ENCODE measurements at places on chromosomes 11 and 22.

DNA sequence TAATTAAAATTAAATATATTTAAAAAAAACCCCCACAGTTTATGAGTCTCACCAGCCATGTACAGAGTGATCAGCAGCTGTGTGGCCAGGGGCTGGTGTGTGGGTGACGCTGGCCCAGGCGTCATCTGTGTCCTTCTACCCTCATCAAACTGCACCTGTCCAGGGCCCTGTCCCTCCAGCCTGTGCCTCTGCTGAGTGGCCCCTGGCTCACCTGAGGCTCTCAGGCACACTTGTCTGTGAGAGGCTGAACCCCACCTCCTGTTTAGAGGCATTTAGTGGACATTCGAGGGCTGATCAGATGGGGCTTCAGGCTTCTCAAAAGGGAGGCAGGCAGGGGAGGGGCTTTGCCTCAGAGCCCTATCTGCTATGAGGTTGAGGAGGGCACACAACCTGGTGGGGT, 29.9 kb upstream of the SMIM38 start:
- DNase-seq: no peak

- DNase-seq: no peak
Measured at GRCh38 chr11:82308979-82309378, 424.7 kb downstream of the FAM181B start.

DNA sequence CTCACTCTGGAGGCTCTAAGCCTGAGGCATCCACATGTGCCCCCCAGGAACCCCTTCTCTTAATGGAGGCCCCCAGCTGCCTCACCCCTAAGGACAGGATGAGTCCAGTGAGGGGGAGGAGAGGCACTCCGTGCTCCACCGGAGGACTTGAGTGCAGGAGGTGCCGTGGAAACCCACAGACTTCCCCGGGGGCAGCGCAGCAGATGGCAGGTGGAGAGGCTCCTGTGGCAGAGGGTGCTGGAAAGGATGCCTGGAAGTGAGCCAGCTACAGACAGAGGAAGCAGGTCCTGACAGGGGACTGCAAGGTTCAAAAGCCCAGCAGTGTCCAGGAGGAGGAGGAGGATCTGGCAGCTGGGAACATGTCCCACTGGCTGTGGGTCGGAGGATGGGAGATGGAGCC, 1384.0 kb downstream of the TBC1D22A start:
- DNase-seq: no peak

GRCh38 chr11:62018981-62019664, 51.7 kb upstream of the FTH1 start:
- DNase-seq: no peak

DNA sequence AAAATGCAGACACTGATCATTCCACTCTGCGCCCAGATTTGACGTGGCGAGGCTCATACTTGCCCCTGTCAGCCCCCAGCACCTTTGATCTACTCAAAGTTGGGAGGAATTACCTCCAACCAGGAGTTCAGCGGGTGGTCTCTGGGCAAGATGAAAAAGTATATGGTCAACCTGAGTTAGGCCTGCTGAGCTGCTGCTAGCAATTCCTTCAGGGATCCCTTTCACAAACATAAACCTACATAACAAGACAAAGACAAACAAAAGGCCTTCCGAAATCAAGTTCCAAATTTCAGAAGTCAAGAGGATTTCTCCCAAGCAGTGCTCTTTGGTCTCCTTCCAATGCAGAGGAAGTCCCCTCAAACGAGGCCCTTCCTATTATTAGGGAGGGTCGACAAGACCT, 20.8 kb downstream of the CLDN5 start:
- no peak for DNase-seq

GRCh38 chr11:9777525-9777924, 113.6 kb downstream of the SWAP70 start:
- DNase-seq: no peak

DNA sequence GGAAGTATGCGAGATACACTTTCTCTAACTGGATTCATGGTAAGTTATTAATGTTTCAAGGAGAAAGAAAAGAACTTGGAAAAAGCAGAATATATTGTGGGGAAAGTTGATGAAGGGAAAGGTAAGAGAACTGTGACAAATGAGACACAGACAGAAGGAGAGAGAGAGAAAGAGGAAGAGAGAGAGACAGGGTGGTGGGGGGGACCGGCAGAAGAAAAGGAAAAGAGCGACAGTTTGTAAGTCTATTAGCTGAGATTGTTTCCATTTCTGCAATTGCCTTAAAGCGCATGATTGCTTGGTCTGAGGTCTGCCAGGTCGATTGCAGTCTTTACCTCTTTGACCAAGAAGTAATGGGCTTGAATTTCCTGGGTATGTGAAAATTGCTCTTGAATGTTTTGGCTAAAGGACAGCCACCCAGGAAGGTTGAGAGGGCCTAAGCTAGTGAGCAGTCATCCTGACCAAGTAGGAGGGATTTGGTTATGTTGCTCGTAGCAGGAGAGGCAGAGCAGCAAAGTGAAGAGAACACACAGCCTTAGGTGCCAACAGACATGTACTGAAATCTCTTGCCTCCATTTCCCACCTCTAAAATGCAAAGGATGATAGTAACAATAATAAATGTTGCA, 23.6 kb upstream of the TMA7B start:
- no peak for DNase-seq

GRCh38 chr11:121931748-121932352, 184.2 kb downstream of the BLID start:
- no peak for DNase-seq

DNA sequence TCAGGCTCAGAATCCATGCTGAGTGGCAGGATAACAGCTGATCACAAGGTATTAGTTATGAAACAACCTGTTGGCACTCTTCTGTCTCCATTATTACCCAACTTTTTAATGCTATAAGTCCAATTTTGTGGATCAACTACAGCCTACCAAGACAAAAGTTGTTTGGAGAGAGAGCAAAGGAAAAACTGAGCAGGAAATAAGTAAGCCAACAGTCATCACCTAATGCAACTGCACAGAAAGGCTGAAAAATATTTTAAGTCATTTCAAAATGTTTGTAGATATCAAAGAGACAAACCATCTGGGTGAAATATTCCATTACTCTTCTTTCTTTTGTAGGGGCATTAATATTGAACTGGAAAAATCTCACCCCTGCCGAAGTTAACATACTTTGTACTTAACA, 41.6 kb downstream of the FDX1 start:
- no peak for DNase-seq

- no peak for DNase-seq
Measured at GRCh38 chr22:47059076-47059475, 296.6 kb downstream of the TBC1D22A start.

GRCh38 chr22:18075720-18076497, 1.9 kb upstream of the PEX26 start:
- DNase-seq: peak; percentile 39

- no peak for DNase-seq
Measured at GRCh38 chr11:15695096-15695721, 580.5 kb downstream of the INSC start.

- no peak for DNase-seq
Measured at GRCh38 chr22:22384267-22384666, 124.3 kb downstream of the ZNF280B start.

GRCh38 chr11:118913411-118914125, 12.2 kb downstream of the BCL9L start:
- peak; percentile 58 for DNase-seq

DNA sequence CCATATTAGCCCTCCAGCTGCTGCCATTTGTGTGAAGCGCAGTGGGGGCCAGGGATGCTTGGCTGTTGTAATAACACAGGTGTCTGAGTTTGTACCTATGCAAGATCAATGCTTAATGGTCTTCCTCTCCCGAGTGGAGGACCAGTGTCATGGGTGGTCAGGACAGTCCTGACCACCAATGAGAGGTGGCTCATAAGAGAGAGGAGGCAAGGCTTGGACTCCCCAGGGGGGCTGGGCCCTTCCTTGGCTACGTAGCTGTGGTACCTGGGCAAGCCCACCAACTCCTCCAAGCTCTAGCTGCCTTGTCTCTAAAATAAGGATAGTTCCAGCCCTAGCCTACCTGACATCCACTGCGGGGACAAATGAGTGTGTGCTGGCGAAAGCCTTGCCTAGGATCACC, 79.2 kb downstream of the OSBP2 start:
- no peak for DNase-seq

GRCh38 chr22:42397332-42398249, 34.6 kb downstream of the NFAM1 start:
- DNase-seq: no peak

GRCh38 chr11:9664276-9665171, 647 bp downstream of the SWAP70 start:
- DNase-seq: peak; percentile 49

- no peak for DNase-seq
Measured at GRCh38 chr11:40294349-40294735, 1165.1 kb downstream of the LRRC4C start.

GRCh38 chr11:47928426-47928825, 51.9 kb upstream of the PTPRJ start:
- DNase-seq: no peak

DNA sequence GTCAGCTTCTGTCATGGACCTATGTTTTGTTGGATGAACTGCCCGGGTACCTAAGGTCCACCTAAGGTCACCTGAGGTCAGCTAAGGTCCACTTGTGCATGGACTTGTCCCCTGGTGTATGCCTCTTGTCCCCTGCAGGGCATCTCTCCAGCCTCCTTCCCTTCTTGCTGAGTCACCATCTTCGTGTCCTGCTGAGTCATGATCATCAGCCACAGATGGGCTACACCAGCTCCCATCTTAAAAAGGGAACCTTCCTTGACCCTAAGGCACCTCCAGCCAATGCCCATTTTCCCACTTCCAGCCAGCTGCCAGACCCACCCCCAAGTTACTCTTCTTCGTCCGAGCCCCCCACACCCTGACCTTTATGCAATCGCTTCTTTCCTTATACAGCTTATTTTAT, 544.9 kb downstream of the TBC1D22A start:
- DNase-seq: no peak

GRCh38 chr11:12052676-12053605, 44.5 kb upstream of the DKK3 start:
- no peak for DNase-seq

DNA sequence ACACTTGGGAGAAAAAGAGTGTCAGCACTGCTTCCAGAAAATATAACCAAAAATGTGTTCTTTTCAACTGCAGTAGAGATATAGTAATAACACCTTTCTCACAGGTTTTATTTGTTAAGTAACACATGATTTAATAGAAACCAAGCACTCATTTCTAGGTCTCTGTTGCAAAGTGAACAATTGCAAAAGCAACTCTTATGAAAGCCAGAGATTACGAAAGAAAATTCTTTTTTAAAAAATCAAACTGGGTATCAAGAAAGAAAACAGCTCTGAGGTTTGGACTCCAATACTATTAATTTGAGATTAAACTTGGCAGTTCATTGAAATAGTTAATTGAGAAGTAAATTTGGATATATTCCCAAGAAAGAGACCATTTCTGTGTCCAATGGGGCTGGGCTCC, 9.8 kb upstream of the XKR3 start:
- DNase-seq: peak; percentile 5

DNA sequence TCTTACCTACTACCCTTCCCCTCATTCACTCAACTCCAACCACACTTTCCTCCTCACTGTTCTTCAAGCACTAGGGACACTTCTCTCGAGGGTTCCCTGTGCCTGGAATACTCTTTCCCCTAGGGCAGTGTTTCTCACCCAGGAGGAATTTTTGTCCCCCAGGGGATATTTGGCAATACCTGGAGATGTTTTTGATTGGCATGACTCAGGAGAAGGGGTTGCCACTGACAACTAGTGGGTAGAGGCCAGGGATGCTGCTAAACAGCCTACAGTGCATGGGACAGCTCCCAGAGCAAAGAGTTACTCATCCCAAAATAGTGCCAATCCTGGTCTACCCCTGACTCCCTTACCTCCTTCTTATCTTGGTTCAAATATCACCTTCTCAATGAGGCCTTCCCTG, 40.0 kb downstream of the BTG4 start:
- no peak for DNase-seq

DNA sequence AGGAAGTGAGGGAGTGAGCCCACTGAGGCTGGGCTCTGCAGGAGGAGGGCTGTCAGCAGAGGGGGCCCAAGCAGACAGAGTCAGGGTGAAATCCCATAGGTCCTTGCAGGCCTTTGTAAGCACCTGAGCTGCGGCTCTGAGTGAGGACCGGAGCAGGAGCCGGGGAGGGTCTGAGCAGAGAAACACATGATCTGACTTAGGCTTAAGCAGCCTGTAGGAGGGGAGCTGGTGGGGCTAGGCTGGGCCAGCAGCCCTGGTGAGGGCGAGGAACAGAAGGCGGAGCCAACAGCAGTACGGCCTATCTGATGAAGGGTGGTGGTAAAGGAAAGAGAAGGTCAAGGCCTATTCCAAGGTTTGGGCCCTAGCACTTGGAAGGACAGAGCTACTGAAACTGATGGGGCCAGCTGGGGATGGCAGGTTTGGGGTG, 26.9 kb upstream of the CBX7 start:
- DNase-seq: no peak

GRCh38 chr11:95231881-95232605, 1.0 kb upstream of the SESN3 start:
- DNase-seq: peak; percentile 61

DNA sequence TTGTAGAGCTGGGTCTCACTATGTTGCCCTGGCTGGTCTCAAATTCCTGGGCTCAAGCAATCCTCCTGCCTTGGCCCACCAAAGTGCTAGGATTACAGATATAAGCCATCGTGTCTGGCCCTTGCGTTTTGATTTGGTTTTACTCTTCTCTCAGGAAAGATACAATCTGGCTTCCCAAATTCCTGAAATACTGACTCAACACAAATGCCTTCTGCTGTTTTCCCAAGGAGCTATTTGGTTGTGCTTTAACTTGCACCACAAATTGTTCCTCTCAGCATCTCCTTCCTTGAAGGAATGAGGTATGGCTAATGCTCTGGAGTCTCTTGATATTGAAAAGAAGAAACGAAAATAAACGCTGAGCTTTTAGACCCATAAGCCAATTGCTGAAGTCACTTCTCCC, 110.0 kb upstream of the PAX6 start:
- no peak for DNase-seq

GRCh38 chr22:35478633-35479107, 62.0 kb upstream of the RASD2 start:
- DNase-seq: no peak

DNA sequence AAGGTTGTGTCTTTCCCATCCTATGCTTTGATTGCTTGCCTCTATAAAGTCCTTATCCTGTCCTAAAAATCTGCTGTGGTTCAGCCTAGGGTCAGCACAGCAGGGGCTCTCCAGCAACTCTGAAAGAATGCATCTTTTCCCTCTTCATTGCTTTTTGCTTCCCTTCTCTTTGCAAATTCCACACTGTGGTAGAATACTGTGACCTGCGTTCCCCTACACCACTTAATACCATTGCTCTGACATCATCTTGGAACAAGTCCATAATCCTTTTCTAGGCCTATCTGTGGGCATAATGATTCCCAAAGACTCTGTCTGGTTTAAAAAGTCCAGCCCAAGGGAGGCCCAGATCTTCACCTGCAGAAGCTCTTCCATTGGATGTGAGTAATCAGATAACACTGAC, 177.7 kb downstream of the NAV2 start:
- no peak for DNase-seq

GRCh38 chr11:111777094-111778046, 11.2 kb upstream of the PPP2R1B start:
- DNase-seq: peak; percentile 89
